ENCODE measurements at places on chromosomes 16 and 17. TPM values are rescaled to one million over a fixed set of nuclear protein-coding genes. Genes with fewer than 3 reads are reported as not detected.

GRCh38 chr16:13982451-13982850 is 62.5 kb downstream of the ERCC4 start:
- DNase-seq = no peak

GRCh38 chr17:33854596-33854995 is 400.5 kb upstream of the CCL2 start:
- no peak for DNase-seq

DNA sequence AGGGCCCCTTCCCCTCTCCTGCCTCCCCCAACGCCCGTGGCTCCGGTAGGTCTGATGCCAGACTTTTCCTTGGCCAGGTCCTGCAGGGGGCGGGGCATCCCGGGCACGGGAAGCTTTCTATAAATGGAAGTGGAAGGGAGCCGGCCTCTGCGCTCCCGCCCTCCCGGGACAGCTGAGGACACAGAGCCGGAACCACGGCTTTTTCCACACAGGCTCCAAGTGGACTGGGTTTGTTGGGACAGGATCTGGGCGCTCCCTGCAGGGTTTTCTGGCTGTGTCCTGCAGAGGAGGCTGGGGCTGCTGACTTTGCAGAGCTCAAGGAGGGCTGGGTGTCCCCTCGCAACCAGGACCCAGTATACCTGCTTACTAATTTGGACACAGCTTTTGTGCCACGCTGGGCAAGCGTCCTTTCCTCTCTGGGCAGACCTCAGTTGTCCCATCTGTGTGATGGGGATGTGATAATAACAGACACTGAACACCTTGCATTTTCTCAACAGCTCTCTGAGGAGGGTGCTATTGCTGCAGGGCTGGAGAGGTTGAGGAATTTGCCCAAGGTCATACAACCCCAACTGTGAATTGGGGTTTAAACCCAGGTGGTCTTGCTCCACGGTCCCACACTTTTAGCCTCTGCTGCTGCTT is 1.8 kb downstream of the TNS4 start:
- DNase-seq = peak; percentile 37

GRCh38 chr17:73720187-73720834 is 76.1 kb upstream of the SDK2 start:
- DNase-seq = no peak

The TBC1D28 gene
- polyA plus RNA-seq = not detected

The SLC6A2 gene
- 0.14 TPM for polyA plus RNA-seq

The TMEM114 gene
- polyA plus RNA-seq = 4.2 TPM

The B9D1 gene
- polyA plus RNA-seq = 29.8 TPM
